Retina (tissue), 1 donor: ENCODE measurements at places on chromosomes 13 and 19.

GRCh38 chr19:34365463-34366401, 736 bp downstream of the GPI start:
- DNase-seq: peak; percentile 70

DNA sequence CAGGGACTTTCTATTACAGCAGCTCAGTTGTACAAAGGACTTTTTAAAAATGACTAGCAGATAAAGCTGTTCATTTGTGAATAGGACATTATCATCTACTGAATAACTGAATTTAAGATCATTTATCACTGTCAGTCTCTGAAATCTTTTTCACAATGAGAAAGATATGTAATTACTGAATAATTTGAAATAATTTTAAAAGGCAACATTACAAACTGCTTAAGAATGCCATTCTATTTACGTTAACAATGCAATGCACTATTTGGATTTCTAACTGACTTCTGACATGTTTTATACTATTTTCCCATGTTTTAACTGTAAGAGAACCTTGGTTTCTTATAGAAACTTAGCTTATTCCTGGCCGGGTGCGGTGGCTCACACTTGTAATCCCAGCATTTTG, 2033.0 kb upstream of the PCDH20 start:
- DNase-seq: no peak

GRCh38 chr13:22080832-22081231, 410.0 kb downstream of the FGF9 start:
- no peak for DNase-seq

- no peak for DNase-seq
Measured at GRCh38 chr19:31539386-31539785, 190.2 kb upstream of the TSHZ3 start.

- DNase-seq: no peak
Measured at GRCh38 chr13:33106656-33107360, 90.6 kb downstream of the KL start.

DNA sequence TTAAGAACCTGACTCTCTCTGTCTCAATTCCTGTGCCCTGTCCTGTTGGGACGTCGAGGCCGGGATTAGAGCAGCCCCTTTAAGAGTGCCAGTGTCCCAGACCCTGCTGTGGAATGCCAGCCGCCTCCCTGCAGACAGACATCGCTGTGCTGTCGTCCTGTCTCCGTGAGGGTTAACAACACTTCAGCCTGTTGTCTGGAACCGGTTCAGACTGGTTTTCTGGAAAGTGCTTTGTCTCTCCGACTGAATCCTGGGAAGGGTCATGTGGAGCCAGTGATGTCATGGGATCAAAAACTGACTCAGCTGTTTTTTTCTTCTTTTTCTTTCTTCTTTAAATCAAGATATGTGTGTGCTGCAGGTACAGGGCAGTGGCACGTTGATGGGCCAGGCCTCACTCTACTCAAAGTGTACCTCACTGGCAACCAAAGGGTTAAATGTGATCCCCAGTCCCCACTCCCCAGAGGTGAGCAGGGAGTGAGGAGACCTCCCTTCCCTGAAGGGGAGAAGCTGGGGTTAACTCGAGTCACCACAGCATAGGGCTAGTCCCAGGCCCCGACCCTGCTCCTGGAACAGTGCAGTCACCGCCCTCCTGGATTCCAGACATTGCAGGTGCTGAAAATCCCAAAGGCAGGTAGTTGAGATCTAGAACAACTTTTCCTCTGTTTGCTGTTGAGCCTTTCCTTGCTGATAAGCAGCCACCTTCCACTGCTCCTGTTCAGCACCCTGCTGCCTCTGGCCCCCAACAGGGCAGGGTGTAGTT, 50.8 kb downstream of the TSSK6 start:
- DNase-seq: peak; percentile 72

GRCh38 chr19:28221736-28222135, 991.2 kb downstream of the UQCRFS1 start:
- DNase-seq: no peak

DNA sequence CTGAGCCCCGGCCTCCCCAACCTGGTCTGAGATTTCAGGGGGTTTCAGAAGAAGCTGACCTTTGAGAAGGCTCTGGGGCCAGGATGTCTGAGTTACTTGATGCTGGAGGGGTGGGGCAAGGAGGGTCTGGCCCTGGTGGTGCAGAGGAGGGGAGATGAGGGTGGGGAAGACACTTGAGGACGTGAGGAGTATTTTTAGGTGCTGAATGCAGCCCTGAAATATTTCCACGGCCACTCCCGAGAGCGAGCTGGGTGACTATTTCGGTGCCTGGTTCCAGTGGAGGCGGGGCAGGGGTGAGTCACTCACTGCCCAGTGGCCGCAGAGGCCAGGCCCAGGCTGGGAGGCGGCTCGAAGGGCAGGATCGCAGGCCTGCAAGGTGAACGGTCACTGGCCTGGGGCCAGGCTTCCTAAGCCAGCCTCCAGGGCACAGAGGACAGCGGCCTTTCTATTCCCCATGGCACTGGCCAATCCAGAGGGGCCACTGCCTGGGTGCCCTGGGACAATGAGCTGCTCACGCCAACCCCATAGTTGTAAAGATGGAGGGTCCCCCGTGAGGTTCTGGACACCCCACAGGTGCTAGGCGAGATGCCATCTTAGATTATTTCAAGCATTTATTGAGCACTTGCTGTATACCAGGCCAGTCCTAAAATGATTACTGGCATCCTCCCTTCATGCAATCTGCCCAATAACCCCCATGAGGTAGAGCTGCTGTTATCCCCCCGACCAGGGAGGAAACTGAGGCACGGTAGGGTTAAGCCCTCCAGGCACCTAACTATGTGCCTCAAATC, 19.7 kb upstream of the JUND start:
- no peak for DNase-seq

- DNase-seq: no peak
Measured at GRCh38 chr13:24625331-24625731, 54.9 kb upstream of the ATP12A start.

DNA sequence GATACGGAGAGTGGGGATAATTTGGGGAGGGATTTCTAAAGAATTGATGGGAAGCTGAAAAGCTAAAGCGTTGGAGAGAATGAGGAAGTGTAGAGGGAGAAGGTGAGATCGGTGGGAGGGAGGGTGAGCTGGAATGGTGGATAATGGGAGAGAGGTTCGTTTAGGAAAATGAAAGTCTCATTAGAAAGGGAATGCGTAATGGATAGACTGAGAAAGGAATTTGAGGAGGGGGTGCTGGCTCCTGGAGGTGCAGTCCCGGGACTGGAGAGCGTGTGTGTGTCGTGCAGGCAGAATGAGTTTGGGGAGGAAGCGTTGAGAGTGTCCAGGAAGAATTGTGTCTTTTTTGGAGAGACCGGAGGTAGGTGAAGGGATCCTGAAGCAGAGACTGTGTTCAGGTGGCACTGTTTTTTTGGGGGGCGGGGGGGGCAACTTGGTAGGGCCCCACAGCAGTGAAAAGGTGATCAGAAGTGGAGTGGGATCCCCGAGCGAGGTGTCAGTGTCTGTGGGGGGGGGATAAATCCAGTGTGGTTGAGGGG, 1.4 kb downstream of the ACTN4 start:
- peak; percentile 26 for DNase-seq

- DNase-seq: no peak
Measured at GRCh38 chr13:99997702-99998214, 16.2 kb downstream of the ZIC2 start.

DNA sequence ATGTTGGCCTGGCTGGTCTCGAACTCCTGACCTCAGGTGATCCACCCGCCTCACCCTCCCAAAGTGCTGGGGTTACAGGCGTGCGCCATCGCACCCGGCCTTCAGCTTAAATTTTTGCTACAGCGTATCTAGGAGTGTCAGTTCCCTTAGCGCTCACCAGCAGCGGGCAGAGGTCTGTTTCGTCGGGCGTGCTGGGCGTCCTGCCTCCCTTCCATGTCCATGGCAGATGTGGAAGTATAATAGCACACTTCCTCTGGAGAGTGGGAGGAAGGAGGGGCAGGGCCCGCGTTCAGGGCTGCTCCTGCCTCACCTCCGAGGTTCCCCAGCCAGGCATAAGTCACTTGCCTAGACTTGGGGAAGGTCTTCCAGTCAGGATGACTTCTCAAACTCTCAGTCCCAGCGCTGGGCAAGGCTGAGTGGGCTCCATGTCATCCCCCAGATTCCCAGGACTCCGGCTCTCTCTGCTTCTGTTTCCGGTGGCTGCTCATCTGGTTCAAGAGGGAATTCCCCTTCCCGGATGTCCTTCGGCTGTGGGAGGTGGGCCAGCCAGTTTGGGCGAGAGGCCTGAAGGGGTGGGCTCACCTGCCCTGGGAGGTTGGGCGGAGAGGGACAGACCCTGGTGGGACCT, 9.5 kb downstream of the IL4I1 start:
- DNase-seq: no peak

- no peak for DNase-seq
Measured at GRCh38 chr13:52010890-52011631, at the start of gene ATP7B. TSS of gene ATP7B (minus strand) at chr13:52011450. CDS start at chr13:52011337, 113 bp downstream.

DNA sequence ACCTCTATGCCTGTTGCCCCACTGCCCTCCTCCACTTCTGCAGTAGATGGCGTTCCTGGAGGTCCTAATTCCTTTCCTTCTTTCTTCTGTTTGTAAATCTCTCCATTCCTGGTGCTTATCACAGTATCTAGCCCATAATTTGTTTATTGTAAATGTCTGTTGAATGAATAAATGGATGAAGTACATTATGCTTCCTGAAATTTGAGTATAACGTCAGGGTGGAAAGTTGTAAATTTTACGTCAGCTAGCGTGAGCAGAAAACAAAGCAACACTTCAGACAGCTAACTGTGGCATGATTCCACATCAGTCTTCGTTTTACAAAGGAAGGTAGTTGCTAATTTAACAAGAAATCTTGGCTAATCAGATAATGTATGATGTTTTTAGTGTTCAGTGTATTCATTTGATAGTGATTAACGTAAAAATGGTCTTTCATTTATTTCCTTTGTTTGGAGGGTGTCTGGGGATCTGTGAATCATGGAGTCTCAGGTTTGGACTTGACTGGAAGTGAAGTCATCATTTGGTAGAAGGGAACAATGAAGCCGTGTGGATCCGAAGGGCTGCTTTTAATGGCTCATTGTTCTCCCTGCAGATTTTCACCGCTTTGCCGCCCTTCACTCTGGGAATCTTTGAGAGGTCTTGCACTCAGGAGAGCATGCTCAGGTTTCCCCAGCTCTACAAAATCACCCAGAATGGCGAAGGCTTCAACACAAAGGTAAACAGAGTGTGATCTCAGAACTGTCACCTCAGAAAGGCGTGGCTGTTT, 215.1 kb downstream of the SHISA2 start:
- DNase-seq: no peak

GRCh38 chr19:46733690-46734292, 12.1 kb upstream of the FKRP start:
- no peak for DNase-seq

- DNase-seq: no peak
Measured at GRCh38 chr19:14168259-14168972, 32.0 kb upstream of the ASF1B start.

GRCh38 chr19:10193790-10194499, 808 bp downstream of the DNMT1 start:
- DNase-seq: no peak

DNA sequence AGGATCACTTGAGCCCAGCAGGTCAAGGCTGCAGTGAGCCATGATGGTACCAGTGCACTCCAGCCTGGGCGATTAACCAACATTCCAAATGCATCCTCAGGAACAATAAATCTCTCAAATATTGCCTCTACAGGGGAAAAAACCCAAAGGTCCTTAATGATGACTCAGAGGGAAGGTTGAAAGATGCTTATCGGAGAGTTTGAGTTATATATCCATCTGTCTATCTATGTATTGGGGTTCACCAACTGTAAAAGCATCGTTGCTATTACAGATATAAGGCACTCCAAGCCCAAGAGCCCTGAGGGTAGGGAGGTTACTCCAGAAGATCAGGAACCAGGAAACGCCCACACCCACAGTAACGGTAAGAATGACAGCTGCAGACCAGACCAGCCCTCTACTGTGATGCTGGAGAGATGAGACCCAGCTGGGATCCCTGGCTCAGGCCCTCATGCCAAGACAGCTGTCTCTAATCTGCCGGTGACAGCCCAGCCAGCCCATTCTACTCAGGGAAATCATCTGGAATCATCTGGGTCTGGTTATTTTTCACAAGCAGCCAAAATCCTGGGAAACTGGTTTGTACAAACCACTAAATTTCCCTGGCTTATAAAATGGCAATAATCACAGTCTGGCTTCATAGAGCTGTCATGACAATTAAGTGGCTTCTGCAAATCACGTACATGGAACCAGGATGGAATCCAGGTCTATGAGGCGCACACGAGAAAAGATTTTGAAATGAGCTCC, 23.8 kb downstream of the TEX101 start:
- DNase-seq: no peak

GRCh38 chr19:4749870-4750590, 26.4 kb upstream of the DPP9 start:
- peak; percentile 73 for DNase-seq

- peak; percentile 81 for DNase-seq
Measured at GRCh38 chr19:18438331-18439024, 545 bp upstream of the ISYNA1 start.

DNA sequence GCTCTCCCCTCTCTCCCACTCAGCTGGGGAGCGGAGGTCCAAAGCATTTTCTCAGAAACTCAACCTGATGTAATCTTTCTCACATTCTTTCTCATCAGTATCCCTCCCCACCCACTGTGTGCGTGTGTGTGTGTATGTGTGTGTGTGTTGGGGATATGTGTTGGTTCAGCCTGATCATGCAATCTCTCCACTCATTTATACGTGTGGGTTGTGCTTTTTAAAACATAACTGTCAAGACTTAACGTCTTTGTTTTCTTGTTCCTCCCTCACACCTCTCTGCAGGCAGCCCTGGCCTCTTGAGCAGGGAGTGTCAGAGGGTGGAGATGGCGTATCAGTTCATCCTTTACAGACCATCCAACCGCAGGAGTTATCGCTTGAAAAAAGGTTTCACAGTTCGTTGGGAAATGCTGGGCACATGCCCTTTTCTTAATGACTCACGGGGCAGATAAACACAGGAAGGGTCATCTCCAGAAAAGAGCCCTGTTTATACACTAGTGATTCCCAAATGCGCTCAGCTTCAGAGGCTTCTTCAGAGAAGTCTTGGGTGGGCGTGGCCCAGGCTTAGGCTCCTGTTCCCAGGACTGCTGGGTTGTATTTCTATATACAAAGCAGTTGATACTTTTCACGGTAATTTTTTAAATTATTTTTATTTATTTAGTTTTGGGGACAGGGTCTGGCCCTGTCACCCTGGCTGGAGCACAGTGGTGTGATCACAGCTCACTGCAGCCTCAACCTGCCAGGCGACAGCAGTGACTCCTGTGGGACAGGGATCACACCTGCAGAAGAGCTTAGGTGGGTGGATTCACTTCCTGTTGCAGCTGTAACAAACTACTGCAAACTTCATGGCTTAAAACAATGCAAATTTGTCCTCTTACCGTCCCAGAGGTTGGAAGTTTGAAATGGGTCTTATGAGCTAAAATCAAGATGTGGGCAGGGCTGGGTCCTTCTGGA, 60.3 kb downstream of the CCDC70 start:
- no peak for DNase-seq
